Ovary (tissue), 10 donors: ENCODE measurements at places on chromosomes 13 and 19. TPM values are rescaled to one million over a fixed set of nuclear protein-coding genes. Genes with fewer than 3 reads are reported as not detected.

- H3K4me3 ChIP-seq: no peak overlapping the region
- DNase-seq: no peak
- H3K27ac ChIP-seq: no peak overlapping the region
- H3K36me3 ChIP-seq: no peaks in the 10 kb centered on the region
Observed at GRCh38 chr13:51255556-51255955, 33.4 kb downstream of the FAM124A start.

- peak overlapping the region; percentile 84 for H3K27ac ChIP-seq
- H3K27me3 ChIP-seq: no peaks in the 10 kb centered on the region
Observed at GRCh38 chr19:12779162-12779993, 4.0 kb upstream of the HOOK2 start.

RDH8 gene
- not detected for total RNA-seq

ZNF729 gene
- not detected for total RNA-seq

PGLYRP2 gene
- total RNA-seq: not detected

CGB7 gene
- not detected for total RNA-seq

DNA sequence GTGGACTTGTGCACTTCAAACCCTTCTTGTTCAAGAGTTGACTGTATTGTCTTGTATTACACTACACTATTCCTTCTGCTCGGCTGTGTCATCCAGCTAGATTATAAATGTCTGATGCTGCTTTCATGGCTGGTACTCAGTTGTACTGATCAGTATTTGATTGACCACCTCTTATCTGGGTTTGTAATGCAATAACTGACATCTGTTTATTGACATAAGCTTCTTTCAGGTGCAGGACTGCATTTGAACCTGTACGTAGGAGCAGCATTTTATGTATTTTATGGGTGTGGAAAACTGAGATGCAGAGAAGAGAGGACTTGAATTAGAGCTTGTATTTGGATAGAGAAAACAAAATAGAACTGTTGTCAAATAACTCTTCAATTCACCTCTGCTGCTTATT lies 309.2 kb downstream of the FGF9 start:
- no peak overlapping the region for H3K27ac ChIP-seq
- H3K4me1 ChIP-seq: no peaks in the 10 kb centered on the region
- no peaks in the 10 kb centered on the region for H3K36me3 ChIP-seq
- H3K4me3 ChIP-seq: no peak overlapping the region

SLC25A41 gene
- total RNA-seq: not detected

ZNF100 gene
- 4.3 TPM for total RNA-seq

- no peak for DNase-seq
- H3K4me1 ChIP-seq: no peaks in the 10 kb centered on the region
- no peak overlapping the region for H3K27ac ChIP-seq
- no peaks in the 10 kb centered on the region for H3K27me3 ChIP-seq
- no peak overlapping the region for H3K4me3 ChIP-seq
Observed at GRCh38 chr13:53238261-53238660, 209.6 kb downstream of the OLFM4 start.

GRCh38 chr19:29690842-29691241 lies 24.2 kb downstream of the C19orf12 start:
- H3K27ac ChIP-seq: no peak overlapping the region
- DNase-seq: no peak
- no peak overlapping the region for H3K4me3 ChIP-seq

- no peaks in the 10 kb centered on the region for H3K36me3 ChIP-seq
- no peaks in the 10 kb centered on the region for H3K4me1 ChIP-seq
- no peaks in the 10 kb centered on the region for H3K27me3 ChIP-seq
- H3K4me3 ChIP-seq: no peak overlapping the region
- DNase-seq: no peak
- no peak overlapping the region for H3K27ac ChIP-seq
Observed at GRCh38 chr13:113024466-113024865, 55.5 kb downstream of the MCF2L start.

PEX11G gene
- 5.1 TPM for total RNA-seq

GRCh38 chr19:54133312-54133956 lies 4.1 kb upstream of the CNOT3 start:
- no peaks in the 10 kb centered on the region for H3K36me3 ChIP-seq
- H3K4me1 ChIP-seq: no peaks in the 10 kb centered on the region
- H3K4me3 ChIP-seq: no peak overlapping the region
- no peak overlapping the region for H3K27ac ChIP-seq
- no peak for DNase-seq

GRCh38 chr13:50282016-50282415 lies 266.8 kb downstream of the KCNRG start:
- no peaks in the 10 kb centered on the region for H3K36me3 ChIP-seq
- H3K4me3 ChIP-seq: no peak overlapping the region
- H3K27ac ChIP-seq: no peak overlapping the region
- H3K4me1 ChIP-seq: no peaks in the 10 kb centered on the region
- DNase-seq: no peak

GRCh38 chr13:33787051-33787591 lies 30.8 kb upstream of the RFC3 start:
- peak overlapping the region; percentile 24 for H3K4me3 ChIP-seq
- H3K27ac ChIP-seq: no peak overlapping the region
- H3K27me3 ChIP-seq: no peaks in the 10 kb centered on the region
- peaks cover 5% of the 10 kb centered on the region for H3K4me1 ChIP-seq
- DNase-seq: no peak

- H3K36me3 ChIP-seq: no peaks in the 10 kb centered on the region
- no peaks in the 10 kb centered on the region for H3K4me1 ChIP-seq
- no peak overlapping the region for H3K4me3 ChIP-seq
- H3K27ac ChIP-seq: no peak overlapping the region
- peak; percentile 24 for DNase-seq
- no peaks in the 10 kb centered on the region for H3K27me3 ChIP-seq
Observed at GRCh38 chr13:104571161-104571892, 1505.1 kb upstream of the SLC10A2 start.

- no peak overlapping the region for H3K27ac ChIP-seq
- H3K4me3 ChIP-seq: no peak overlapping the region
- no peaks in the 10 kb centered on the region for H3K36me3 ChIP-seq
- DNase-seq: no peak
Observed at GRCh38 chr13:60583196-60583888, 186.3 kb downstream of the TDRD3 start.

DNA sequence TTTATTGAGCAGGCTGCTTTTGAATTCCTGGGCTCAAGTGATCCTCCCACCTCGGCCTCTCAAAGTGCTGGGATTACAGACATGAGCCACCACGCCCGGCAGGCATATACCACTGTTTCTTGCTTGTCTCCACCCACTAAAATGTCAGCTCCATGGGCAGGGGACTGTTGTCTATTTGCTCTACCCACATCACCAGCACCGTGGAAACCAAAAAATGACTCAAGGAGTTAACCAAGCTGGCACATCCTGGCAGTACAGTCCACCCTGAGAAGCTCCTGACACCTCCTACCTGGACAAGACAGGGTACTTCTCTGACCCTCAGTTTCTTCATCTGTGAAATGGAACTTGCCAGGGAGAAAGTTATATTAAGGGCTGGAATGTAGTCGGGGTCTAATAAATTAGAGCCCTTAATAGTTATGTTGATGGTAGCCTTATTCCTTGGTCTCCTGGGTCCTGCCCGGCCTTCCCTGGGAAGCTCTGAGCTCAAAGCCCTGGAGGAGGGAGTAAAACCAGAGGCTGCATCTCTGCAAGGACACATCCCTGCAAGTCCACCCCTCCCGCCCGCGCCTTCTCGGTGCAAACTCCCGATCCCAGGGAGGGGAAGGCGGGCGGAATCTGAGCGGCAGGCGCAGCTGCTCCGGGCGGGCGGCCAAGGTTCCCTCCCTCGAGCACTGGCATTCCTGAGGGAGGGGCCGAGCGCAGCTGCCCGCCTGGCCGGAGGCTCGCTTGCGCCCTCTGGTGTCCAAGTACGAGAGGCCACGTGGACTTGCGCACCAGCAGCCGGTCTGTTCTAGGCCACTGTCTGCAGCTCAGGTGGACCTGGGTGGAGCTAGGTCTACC lies 14.1 kb downstream of the RDH8 start:
- H3K27ac ChIP-seq: no peak overlapping the region
- no peak overlapping the region for H3K4me3 ChIP-seq
- H3K4me1 ChIP-seq: no peaks in the 10 kb centered on the region
- no peaks in the 10 kb centered on the region for H3K27me3 ChIP-seq
- H3K36me3 ChIP-seq: no peaks in the 10 kb centered on the region

- H3K27me3 ChIP-seq: no peaks in the 10 kb centered on the region
- no peak overlapping the region for H3K27ac ChIP-seq
- no peaks in the 10 kb centered on the region for H3K36me3 ChIP-seq
- DNase-seq: no peak
Observed at GRCh38 chr13:26168237-26168814, 53.8 kb downstream of the RNF6 start.

ICAM1 gene
- 16.7 TPM for total RNA-seq

DNA sequence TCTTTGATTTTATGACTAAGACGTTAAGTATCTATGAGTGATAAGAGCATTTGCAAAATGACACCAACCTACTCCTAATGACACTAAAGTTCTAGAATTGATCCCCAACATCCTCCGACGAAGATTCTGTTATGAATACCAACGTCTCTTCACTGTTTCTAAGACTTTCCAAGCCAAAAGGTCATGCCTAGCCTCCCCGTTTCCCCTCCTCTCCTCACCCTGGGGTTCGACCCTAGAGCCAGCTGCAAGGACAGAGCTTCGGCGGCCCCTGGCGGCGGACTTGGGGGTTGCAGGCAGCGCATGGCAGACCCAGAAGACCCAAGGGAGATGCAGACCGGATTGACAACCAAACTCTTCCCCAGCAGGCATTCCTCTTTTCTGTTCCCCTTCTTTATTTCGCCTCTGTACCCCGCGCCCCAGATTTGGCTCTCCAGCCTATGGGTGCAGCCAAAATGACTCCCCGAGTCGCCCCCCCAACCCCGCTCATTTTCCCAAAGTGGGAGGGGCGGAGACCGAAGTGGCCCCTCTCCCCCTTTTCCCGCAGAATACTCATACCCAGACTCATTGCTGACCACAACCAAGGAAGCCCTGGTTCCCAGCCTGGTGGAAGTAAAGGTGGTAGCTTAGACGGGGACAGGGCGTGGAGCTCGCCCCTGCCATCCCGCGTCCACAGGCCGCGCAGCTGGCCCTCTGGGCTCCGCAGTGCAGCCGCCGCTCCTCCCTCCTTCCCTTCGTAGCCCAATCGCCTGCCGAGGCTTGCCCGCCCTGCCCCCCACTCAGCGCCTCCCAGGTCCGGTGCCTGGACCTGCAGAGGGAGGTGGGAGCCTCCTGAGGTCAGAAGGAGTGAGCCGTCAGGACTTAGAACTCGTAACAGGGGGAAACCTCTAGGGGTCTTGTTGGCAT lies 4.1 kb upstream of the EML2 start:
- H3K4me3 ChIP-seq: no peak overlapping the region
- peak; percentile 89 for DNase-seq
- H3K27ac ChIP-seq: no peak overlapping the region
- H3K4me1 ChIP-seq: peaks cover 4% of the 10 kb centered on the region
- peaks cover 3% of the 10 kb centered on the region for H3K27me3 ChIP-seq

- DNase-seq: no peak
- H3K27me3 ChIP-seq: no peaks in the 10 kb centered on the region
- no peaks in the 10 kb centered on the region for H3K4me1 ChIP-seq
- H3K4me3 ChIP-seq: no peak overlapping the region
Observed at GRCh38 chr13:28741084-28741491, 22.3 kb upstream of the SLC46A3 start.

DNA sequence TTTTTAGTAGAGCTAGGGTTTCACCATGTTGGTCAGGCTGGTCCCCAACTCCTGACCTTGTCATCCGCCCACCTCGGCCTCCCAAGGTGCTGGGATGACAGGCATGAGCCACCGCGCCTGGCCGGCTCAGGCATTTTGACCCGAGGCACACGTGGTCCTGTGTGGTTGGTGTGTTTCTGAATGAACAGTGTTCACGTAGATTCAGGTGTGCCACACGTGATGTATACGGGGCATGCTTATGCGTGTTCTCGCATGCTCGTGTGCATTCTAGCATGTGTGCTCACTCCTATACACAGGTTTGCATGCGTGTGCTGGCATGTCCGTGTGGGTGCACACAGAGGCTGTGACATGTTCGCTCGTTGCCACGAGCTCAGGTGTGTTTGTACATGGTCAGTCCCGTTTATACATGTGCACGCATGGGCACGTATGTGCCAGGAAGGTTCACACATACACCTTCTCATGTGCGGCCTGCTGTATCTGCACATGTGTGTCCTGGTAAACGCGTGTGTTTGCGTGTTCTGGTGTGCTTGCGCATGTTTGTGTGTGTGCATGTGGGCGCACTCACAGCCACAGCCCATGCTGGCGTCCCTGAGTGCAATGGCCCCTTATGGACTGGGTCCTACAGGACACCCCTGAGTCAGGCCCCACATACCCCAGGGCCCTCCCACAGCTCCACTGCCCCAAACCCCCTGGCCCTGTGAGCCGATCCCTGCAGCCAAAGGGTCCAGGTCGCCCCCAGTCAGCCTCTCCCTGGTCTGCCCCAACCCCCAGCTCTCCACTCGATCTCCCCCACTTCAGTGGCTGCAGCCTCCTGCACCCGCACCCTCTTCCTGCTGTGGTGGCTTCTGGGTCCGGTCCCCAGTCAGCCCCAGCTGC lies 20.6 kb upstream of the TCF3 start:
- no peak for DNase-seq
- no peak overlapping the region for H3K27ac ChIP-seq

DNA sequence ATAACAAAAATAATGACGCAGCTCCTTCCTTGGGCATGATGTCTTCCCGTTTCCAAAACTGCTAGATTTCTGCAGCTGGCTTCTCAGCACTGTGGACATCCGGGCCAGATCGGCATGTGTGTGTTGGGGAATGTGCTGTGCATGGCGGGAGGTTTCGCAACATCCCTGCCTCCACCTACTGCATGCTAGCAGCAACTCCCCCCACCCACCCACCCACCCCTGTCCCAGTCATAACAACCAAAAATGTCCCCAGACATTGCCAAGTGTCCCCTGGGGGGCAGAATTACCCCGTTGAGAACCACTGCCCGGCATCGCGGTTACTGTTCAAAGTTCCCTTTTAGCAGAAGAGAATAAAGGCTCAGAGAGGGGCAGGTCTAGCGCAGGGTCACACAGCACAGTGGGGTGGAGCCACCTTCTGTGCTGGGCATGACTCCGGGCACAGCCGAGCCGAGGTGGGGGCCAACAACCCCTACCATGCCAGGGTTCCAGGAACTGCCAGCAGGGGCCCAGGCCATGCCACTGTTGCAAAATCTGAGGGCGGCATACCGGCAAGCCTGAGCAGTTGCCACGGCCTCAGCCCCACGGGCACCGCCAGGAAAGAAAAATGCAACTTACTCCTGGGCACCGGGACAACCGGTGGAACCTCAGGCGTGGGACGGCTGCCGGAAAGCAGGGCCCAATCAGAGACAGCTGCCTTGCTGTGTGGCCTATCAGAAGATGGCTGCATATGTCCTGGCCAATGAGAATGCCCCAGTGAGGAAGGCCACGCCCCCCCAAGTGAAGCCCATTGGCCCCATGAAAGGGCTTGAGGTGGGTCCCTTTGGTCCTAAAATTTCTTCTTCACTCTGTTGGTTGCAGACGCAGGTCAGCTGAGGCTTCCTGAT lies 22.5 kb upstream of the NFIC start:
- peaks cover 16% of the 10 kb centered on the region for H3K4me1 ChIP-seq
- H3K27me3 ChIP-seq: no peaks in the 10 kb centered on the region
- peak; percentile 91 for DNase-seq
- no peak overlapping the region for H3K4me3 ChIP-seq

- H3K27ac ChIP-seq: no peak overlapping the region
- H3K4me3 ChIP-seq: no peak overlapping the region
- no peaks in the 10 kb centered on the region for H3K27me3 ChIP-seq
- no peak for DNase-seq
- H3K4me1 ChIP-seq: no peaks in the 10 kb centered on the region
- no peaks in the 10 kb centered on the region for H3K36me3 ChIP-seq
Observed at GRCh38 chr13:68440874-68441273, 1210.7 kb upstream of the PCDH9 start.

GRCh38 chr13:25429466-25429865 lies 57.7 kb downstream of the ATP8A2 start:
- no peaks in the 10 kb centered on the region for H3K4me1 ChIP-seq
- no peak overlapping the region for H3K4me3 ChIP-seq
- no peak overlapping the region for H3K27ac ChIP-seq
